ENCODE measurements at places on chromosomes 16 and 17. TPM values are rescaled to one million over a fixed set of nuclear protein-coding genes. Genes with fewer than 3 reads are reported as not detected.

Gene HOXB3
- 2.3 TPM for total RNA-seq

Gene AURKB
- total RNA-seq, result 1.3 TPM

GRCh38 chr17:4718276-4718675, 7.8 kb downstream of the ARRB2 start:
- DNase-seq, result no peak

DNA sequence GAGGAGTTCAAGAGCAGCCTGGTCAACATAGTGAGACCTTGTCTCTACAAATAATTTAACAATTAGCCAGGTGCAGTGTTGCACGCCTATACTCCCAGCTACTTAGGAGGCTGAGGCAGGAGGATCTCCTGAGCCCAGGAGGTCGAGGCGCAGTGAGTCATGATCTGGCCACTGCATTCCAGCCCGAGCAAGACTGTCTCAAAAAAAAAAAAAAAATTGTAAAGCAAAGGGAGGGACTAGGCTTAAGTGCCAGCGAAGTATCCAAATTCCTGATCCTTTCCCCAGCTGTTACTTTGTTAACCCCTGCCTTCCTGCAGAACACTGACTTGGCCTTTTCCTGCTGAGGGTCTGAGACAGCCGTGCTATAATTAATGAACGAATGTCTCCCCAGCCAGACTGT, 2.7 kb downstream of the GDPD3 start:
- DNase-seq, result no peak

GRCh38 chr16:60553090-60553757, 1483.0 kb downstream of the CDH8 start:
- no peak for DNase-seq

DNA sequence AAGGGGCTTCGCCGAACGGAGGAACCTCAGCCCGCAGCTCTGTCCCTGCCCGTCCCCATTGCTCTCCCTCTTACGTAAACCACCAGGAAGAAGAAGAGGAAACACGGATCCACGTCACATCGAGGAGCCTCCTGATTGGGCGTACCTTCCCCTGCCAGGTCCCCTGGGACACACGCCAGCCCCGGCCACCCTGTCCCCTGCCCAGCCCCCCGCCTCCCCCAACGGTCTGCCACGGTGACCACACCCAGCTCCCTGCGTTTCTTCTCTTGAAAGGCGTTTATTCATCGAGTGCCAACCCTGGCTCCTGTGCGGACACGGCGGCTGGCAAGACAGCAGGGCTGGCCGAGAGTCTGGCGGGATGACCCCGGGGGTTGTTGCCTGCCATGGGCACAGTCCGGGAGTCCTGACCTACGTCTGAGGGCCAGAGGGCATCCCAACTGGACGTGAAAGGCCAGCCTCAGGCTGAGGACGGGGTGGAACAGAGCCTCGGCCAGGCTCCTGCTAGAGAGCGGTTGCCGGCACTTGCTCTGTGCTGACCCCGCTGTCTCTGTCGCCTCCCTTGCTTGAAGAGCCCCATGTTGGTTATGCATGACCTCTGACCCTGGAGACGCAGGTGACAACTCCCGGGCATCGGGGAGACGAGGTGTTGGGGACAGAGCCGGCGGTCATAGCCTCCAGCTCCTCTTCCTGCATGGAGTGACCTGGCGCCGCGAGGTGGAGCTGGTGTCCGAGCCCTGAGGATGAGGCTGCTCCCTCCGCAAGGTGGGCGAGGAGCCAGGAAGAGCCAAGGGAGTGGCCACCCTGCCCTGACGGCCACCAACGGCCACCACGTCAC, 40.5 kb upstream of the ACSF3 start:
- peak; percentile 65 for DNase-seq

DNA sequence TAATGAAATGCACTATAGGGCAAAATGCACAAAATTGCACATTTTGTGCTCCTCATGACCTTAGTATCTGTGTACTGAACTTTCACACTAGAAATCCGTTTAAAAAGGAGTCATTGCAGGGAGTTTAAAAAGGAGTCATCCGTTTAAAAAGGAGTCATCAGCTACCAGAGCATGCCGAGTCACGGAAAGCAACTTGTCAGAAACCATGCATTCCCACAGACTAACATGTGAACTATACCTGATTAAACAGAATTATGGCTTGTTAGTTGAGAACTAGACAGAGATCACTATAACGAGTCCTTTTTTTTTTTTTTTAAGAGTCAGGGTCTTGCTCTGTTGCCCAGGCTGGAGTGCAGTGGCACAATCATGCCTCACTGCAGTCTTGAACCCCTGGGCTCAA, 35.9 kb downstream of the SLC6A4 start:
- no peak for DNase-seq

DNA sequence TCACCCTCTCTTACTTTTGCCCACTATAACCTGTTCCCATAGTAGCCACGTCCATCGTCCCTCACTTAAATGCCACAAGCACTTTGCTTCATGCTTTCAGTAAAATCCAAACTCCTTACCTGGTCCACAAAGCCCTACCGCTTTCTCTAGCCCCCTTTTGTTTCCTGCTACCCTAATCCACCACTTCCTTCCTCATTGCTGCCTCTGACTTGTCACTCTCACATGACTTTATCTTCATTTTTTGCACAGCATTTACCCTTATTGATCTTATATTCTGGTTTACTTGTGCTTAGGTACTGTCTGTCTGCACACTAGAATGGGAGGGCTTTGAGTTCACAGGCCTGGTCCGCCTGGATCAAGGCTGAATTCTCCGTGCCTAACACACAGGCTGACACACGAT, 340.0 kb downstream of the XYLT1 start:
- DNase-seq, result no peak

- no peak for DNase-seq
These were observed 65.8 kb downstream of the WSCD1 start for GRCh38 chr17:6135996-6136395.

- no peak for DNase-seq
These were observed 3.3 kb downstream of the SRCIN1 start for GRCh38 chr17:38602453-38602852.

- DNase-seq, result peak; percentile 79
These were observed 20.8 kb downstream of the NPRL3 start for GRCh38 chr16:117379-118365.
